ENCODE measurements at places on chromosomes 5 and 9. TPM values are rescaled to one million over a fixed set of nuclear protein-coding genes. Genes with fewer than 3 reads are reported as not detected.
A peak's percentile ranks its signal among the peaks of the same experiment; 100 is the strongest.

Gene KIF20A
- 55.5 TPM for total RNA-seq

Gene FGD3
- total RNA-seq = 6.3 TPM

Gene C5orf46
- total RNA-seq = 59.9 TPM

Gene CERCAM
- 19.1 TPM for total RNA-seq

Gene LMAN2
- 310 TPM for total RNA-seq

Gene ACTBL2
- total RNA-seq = 0.12 TPM

GRCh38 chr9:4979239-4979638 lies 5.8 kb upstream of the JAK2 start:
- no peak for DNase-seq
- H3K4me3 ChIP-seq = no peak overlapping the region
- H3K27ac ChIP-seq = no peak overlapping the region
- peaks cover 24% of the 10 kb centered on the region for H3K4me1 ChIP-seq

DNA sequence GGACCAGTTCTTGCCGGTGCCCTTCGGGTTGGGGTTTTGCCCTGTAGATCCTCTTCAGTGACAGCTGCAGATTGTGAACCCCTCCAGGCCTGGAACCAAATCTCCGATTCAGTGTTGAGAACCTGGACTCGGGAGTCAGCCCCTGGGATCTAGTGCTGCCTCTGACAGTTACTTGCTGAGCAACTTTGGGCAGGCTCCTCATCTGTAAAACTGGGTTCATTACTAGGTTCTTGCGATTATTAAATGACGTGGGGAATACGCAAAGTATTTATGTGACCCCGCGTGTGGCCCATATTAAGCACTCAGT lies 600 bp downstream of the ERCC6L2 start:
- no peak overlapping the region for H3K4me3 ChIP-seq
- H3K27ac ChIP-seq = peak overlapping the region; percentile 96
- peaks cover 11% of the 10 kb centered on the region for H3K36me3 ChIP-seq
- peaks cover 21% of the 10 kb centered on the region for H3K4me1 ChIP-seq

DNA sequence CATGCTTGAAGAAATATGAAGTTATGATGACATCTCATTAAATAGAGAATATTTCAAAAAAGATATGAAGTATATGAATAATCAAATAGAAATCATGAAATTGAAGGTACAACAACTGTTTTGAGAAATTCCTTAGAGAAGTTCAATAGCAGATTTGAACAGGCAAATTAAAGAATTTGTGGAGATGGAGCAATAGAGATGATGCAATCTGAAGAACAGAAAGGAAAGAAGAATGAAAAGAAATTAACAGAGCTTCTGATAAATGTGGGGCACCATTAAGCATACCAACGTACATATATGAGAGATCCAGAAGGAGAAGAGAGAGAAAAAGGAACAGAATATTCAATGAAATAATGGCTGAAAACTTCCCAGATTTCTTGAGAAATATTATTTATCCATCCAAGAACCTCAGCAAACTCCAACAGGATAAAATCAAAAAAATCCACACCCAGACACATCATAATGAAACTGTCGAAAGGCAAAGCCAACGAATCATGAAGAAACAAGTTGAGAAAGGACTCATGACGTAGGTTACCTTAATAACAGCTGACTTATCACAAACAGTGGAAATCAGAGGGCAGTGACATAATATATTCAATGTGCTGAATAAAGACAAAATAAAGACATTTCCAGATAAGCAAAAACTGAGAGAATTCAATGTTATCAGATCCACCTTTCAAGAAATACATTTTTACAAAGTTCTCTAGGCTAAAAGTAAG lies 297.2 kb upstream of the TARS1 start:
- no peaks in the 10 kb centered on the region for H3K27me3 ChIP-seq
- H3K4me3 ChIP-seq = no peak overlapping the region
- no peaks in the 10 kb centered on the region for H3K36me3 ChIP-seq
- no peak overlapping the region for H3K27ac ChIP-seq
- DNase-seq = no peak

GRCh38 chr5:32275396-32275741 lies 37.4 kb downstream of the MTMR12 start:
- H3K36me3 ChIP-seq = peaks cover 11% of the 10 kb centered on the region
- no peaks in the 10 kb centered on the region for H3K4me1 ChIP-seq
- no peak for DNase-seq
- no peak overlapping the region for H3K4me3 ChIP-seq
- no peaks in the 10 kb centered on the region for H3K27me3 ChIP-seq

DNA sequence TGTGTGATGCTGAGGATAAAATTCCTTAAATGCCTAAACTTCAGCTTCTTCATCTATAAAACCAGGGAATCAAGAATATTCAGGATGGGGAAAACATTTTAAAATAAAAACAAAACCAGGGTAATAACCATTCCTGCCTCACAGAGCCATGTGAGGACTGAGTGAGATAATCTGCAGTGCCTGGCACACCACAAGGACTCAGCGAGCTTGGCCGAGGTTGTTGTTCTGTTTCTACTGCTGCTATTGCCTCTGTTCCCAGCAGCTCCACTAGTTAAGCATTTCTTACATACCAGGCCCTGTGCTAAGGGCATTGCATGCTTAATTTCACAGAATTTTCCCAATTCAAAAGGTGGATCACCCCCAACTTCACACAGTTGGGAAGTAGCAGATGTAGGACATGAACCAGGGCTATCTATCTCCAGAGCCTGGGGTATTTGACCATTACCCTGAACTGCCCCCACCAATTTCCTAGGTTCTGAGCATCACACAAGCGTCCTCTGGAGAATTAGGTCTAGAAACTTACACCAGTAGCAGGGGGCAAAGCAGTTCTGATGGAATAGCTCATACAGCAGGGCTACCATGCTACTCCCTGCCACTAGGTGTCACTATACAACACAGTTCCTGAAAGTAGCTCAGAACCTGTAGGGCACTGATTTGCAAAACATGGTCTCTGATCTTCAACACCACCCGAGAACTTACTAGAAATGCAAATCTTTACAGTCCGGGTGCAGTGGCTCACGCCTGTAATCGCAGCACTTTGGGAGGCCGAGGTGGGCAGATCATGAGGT lies 74.3 kb downstream of the LRSAM1 start:
- H3K27me3 ChIP-seq = no peaks in the 10 kb centered on the region
- H3K27ac ChIP-seq = no peak overlapping the region
- no peak overlapping the region for H3K4me3 ChIP-seq
- peak; percentile 56 for DNase-seq

GRCh38 chr5:58188262-58188651 lies 271.6 kb downstream of the PLK2 start:
- H3K4me3 ChIP-seq = 0 out of 2 replicates have a peak overlapping the region, but pooled peaks have one; percentile 0
- no peaks in the 10 kb centered on the region for H3K27me3 ChIP-seq
- peak overlapping the region; percentile 64 for H3K27ac ChIP-seq
- DNase-seq = peak; percentile 84
- H3K36me3 ChIP-seq = no peaks in the 10 kb centered on the region
- H3K4me1 ChIP-seq = peaks cover 84% of the 10 kb centered on the region

- no peak overlapping the region for H3K27ac ChIP-seq
- no peaks in the 10 kb centered on the region for H3K27me3 ChIP-seq
- peaks cover 19% of the 10 kb centered on the region for H3K4me1 ChIP-seq
- no peak overlapping the region for H3K4me3 ChIP-seq
- peak; percentile 53 for DNase-seq
Measured at GRCh38 chr5:90940227-90940995, 381.8 kb downstream of the ADGRV1 start.

DNA sequence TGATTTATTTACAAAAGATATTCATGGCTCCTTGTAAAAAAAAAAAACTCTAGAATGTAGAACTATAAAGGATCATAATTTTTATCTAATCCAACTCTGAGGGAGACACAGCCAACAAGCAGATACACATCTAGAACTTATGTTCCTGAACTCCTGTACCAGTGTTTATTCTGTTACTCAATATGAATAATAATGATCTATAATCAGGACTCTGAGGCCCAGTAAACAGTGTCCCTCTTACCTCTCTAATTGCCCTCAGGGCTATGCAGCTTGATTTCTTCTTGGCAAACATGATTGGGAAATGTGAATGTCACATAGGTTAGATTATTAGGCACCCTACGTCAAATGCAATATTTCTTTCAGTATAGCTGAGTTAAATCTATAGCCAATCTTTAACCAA lies 391.6 kb upstream of the RPS23 start:
- no peak overlapping the region for H3K4me3 ChIP-seq
- H3K36me3 ChIP-seq = no peaks in the 10 kb centered on the region
- no peak overlapping the region for H3K27ac ChIP-seq
- no peaks in the 10 kb centered on the region for H3K4me1 ChIP-seq
- peak; percentile 59 for DNase-seq

GRCh38 chr5:175579742-175580432 lies 78.0 kb upstream of the HRH2 start:
- H3K4me1 ChIP-seq = no peaks in the 10 kb centered on the region
- H3K27me3 ChIP-seq = peaks cover 32% of the 10 kb centered on the region
- no peak overlapping the region for H3K4me3 ChIP-seq
- no peak overlapping the region for H3K27ac ChIP-seq
- DNase-seq = no peak
- H3K36me3 ChIP-seq = no peaks in the 10 kb centered on the region

- H3K27me3 ChIP-seq = no peaks in the 10 kb centered on the region
- H3K4me1 ChIP-seq = peaks cover 19% of the 10 kb centered on the region
Measured at GRCh38 chr5:19855931-19856330, 132.1 kb downstream of the CDH18 start.

GRCh38 chr5:68347536-68347935 lies 132.0 kb downstream of the PIK3R1 start:
- DNase-seq = no peak
- H3K4me1 ChIP-seq = peaks cover 14% of the 10 kb centered on the region
- no peaks in the 10 kb centered on the region for H3K27me3 ChIP-seq
- H3K4me3 ChIP-seq = no peak overlapping the region
- no peak overlapping the region for H3K27ac ChIP-seq

DNA sequence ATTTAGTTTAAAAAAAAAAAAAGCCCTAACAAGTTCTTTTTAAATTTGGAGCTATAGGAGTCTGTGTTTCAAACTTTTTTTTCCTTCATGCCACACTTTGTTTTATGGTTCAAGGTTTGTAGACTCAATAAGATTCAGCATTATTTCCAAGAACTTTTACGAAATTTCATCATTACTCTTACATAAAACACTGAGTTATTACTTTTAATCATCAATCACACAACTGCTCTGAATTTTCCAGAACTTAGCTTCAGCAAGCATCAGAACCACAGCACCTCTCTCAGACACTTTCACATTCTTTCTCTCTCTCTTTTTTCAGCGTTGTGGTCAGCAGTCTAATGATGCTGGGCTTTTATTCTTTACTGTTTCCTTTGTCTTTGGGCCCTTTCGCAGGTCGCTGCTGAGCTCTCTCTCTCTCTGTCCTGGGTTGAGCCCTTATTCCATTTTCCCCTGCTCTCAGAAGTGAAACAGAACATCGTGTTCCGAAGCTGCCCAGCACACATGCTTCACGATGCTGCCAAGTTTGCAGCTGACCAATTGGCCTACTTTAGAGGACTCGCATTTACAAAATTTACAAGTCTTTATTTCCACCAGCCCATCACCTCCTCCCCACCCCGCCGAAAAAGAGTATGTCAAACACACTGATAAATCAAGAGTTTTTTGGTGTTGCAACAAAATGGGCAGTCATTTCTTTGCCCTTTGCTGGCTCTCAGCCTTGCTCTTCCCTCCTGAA lies 44.6 kb upstream of the PIK3R1 start:
- no peak overlapping the region for H3K4me3 ChIP-seq
- no peak overlapping the region for H3K27ac ChIP-seq
- DNase-seq = no peak
- H3K36me3 ChIP-seq = no peaks in the 10 kb centered on the region
